ENCODE measurements at places on chromosomes 2 and 18.

GRCh38 chr18:57195341-57195740 lies 48.5 kb downstream of the BOD1L2 start:
- no peak for DNase-seq

- peak; percentile 7 for DNase-seq
Measured at GRCh38 chr2:105875241-105875640, 130.5 kb downstream of the NCK2 start.

DNA sequence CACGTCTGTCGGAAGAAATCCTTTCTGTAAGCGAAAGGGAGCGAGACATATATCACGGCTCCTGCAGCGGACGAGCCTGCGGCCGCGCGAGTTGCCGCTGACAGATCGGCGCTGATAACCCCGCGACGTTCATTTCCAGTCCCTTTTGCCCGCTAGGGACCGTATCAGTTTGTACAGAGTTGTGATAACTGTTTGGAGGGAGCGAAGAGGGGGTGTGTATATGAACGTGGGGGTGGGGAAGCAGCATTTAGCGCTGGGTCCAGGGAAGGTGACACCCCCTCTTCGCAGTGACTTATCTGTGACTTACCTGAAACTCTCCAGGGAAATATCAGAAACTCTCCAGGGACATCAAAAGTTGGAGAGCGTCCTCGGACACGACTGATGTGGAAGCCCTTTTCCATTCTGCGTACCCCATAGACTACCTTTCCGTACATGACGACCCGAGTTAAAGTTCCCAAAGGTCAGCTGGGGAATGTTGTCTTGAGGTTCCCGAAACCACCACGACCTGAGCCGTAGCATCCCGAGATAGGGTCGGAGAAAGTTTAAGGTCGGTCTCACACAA lies 948 bp upstream of the GATA6 start:
- no peak for DNase-seq

DNA sequence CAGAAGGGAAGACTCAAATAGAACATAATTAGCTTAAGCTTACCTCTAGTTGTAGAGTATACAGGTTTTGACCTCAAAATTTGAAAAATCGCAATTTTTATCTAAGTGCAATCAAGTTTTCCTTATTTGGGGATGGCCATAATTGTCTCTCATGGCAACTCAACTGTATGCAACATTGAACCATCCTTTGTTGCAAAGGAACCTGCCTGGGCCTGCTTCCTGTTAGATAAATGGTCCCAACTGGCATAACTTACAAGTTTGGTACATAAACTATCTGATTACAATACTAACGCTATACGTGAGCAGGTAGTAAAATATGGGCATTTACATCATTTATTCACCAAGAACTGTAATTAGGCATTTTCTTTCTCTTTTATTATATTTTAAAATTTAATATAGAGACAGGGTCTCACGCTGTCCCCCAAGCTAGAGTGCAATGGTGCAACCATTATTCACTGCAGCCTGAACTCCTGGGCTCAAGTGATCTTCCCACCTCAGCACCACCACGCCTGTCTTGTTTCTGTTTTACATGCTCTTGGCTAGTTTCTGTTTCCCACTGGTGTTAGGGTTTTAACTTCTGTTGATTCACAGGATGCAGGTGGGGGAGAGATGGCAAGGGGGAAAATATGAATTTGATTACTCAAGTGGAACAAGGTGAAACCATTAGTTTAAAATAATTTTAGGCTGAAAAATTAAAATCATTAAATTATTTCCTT lies 55.3 kb upstream of the B3GNT2 start:
- no peak for DNase-seq

DNA sequence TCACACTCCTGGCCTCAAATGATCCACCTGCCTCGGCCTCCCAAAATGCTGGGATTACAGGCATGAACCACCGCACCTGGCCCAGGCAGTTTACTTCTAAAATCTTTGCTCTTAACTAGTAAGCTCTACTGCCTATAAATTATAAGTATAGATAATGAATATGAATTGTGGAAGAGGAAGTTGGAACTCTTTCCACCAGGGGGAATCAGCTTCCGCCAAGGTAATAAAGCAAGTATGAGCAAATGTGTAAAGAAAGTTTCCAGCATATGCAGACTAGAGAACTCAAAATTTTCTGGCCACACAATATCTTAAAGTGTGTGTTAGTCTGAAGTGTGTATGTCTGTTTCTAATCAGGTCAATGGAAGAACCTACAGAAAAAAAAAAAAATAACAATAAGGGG lies 68.1 kb downstream of the RMDN2 start:
- peak; percentile 38 for DNase-seq

- DNase-seq = peak; percentile 70
Measured at GRCh38 chr2:189402932-189403331, 38.3 kb upstream of the WDR75 start.

DNA sequence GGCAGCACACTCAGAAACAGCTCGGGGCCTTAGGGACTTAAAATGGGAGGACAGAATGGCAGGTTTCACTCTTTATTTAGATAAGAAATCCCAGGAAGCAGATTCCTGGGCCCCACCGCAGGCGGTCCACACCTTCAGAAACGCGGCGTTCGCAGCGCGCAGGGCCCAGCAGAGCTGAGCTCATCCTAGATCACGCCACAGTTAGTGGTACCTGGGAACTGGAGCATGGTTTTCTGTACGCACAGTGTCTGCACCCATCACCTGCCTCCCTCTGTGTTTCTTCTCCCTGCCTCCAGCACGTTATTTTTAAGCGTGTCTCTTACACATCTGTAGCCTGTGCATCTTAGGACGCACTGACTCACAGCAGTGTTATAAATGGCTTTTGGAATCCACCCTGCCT lies 242.1 kb downstream of the ALPK2 start:
- no peak for DNase-seq

DNA sequence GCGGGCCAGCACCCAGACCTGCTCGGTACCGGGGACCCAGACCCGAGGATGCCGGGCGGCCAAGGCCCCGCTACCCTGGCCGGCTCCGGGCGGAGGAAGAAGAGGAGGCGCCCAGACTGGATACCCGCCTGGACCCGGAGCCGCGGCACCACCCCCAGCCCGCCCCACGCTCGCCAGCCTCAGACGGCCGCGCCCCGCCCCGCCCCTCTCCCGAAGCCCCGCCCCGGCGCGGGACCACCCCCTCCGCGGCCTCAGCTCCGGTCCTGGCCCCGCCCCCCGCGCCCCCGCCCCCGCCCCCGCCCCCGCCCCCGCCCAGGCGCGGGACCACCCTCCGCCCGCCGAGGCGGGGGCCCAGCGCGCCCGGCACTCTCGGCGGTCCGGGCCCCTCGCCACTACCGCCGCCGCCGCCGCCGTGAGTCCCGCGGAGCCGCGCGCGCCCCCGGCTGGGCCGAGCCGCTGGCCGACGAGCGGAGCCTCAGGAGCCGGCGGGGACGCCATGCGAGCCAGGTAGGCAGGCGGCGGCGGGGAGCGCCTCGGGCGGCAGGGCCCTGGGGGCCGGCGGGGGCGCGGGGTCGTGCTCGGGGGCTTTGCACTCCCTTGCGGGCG lies at the start of gene SH3BP4:
TSS of gene SH3BP4 (plus strand) at position 354 of the 606 bp plus-strand sequence. CDS start 82,986 bp downstream, outside the sequence.
- DNase-seq = peak; percentile 53

- DNase-seq = no peak
Measured at GRCh38 chr2:45218931-45219339, 209.7 kb upstream of the SIX2 start.

GRCh38 chr2:209368914-209369313 lies 54.9 kb upstream of the MAP2 start:
- peak; percentile 87 for DNase-seq

DNA sequence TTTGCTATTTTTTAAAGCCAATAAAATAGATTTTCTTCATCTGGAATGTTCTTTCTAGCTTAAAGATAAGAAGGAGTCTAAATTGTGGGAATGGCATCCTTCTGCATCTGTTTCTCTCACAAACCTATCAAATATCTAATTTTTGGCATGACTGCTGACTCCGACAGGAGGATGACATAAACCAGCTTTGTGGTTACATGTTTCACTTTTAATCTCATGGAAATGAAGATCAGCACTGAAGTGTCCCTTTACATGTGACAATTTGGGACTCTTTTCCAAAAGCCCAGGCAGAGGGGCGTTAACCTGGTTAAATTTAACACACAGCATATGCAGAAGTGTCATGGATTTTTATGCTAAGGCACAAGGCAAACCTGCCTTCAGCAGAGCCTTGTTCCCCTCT lies 694.7 kb downstream of the ARHGAP15 start:
- DNase-seq = no peak

GRCh38 chr2:169818241-169818640 lies 6.5 kb downstream of the METTL5 start:
- no peak for DNase-seq

GRCh38 chr18:67845035-67845434 lies 328.5 kb upstream of the DSEL start:
- DNase-seq = peak; percentile 51

DNA sequence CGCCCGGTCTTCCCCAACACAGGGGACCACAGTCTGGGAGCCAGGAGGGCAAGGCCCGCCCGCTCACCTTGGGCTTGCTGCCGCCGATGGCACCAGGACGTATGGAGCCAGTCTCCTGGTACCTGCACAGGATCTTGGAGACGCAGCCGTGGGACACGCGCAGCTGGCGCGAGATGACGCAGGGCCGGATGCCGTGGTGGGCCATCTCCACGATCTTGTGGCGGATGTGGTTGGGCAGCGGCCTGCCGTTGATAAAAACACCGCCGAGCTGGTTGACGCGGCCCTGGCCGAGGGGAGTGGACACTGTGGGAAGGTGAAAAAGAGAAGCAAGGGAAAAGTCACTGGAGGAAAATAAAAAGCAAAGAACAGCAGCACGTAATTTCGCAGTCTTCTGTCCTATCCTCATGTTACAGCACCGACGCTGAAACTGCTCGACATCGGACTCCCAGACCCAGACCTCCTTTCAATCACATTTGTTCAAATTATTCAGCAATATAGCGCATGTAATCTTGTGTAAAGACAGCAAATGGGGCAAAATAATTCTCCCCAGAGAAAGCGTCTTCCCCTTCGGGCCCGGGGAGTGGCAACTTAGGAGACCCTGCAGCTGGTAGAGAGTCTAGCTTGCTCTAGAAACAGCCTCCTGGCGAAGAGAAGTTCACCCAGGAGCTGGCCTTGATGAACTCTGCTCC lies 1.7 kb downstream of the PAX3 start:
- no peak for DNase-seq

GRCh38 chr2:9984217-9984739 lies 32.8 kb downstream of the GRHL1 start:
- peak; percentile 67 for DNase-seq

GRCh38 chr18:70411307-70411706 lies 122.5 kb downstream of the SOCS6 start:
- no peak for DNase-seq

DNA sequence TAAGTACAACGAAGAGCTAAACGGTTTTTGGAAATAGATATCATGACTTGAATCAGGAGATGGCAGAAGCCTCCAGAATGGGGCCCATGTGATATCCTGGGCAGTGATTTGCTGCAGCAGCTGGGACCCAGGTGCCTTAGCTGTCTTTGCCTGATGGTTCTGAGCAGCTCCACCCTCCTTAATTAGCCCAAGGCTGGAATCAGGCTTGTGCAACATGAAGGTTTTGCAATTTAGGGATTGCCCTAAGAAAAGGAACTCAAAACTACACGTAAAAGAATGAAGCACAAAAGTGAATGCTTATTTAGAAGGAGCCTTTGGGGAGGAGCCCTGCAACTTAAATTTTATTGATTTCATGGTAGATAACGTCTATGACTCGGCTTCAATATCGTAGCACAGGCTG lies 17.3 kb upstream of the CNDP2 start:
- DNase-seq = peak; percentile 18

GRCh38 chr2:200442471-200442870 lies 67.4 kb downstream of the KCTD18 start:
- peak; percentile 78 for DNase-seq

GRCh38 chr2:232478571-232479340 lies 8.9 kb downstream of the ECEL1 start:
- no peak for DNase-seq

GRCh38 chr2:54240515-54241469 lies 15.2 kb downstream of the TSPYL6 start:
- DNase-seq = peak; percentile 89

DNA sequence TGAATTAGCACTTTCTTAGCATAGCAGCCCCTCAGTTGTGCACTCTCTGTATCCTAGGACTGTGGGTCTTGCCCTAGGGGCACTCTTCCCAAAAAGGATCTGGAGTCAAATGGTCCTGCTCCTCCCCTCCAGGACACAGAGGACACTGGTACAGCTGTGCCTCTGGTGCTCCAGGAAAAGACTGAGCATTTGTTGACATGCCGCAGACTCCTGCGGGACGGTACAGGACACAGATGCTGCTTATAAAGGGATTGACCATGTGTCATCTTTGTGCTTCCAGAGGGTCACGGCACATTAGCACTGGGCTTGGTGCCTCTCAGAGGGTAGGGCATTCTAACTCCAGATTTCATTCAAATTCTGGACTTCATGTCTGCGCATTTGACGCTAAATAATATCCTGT lies 110.5 kb downstream of the KLF7 start:
- no peak for DNase-seq

DNA sequence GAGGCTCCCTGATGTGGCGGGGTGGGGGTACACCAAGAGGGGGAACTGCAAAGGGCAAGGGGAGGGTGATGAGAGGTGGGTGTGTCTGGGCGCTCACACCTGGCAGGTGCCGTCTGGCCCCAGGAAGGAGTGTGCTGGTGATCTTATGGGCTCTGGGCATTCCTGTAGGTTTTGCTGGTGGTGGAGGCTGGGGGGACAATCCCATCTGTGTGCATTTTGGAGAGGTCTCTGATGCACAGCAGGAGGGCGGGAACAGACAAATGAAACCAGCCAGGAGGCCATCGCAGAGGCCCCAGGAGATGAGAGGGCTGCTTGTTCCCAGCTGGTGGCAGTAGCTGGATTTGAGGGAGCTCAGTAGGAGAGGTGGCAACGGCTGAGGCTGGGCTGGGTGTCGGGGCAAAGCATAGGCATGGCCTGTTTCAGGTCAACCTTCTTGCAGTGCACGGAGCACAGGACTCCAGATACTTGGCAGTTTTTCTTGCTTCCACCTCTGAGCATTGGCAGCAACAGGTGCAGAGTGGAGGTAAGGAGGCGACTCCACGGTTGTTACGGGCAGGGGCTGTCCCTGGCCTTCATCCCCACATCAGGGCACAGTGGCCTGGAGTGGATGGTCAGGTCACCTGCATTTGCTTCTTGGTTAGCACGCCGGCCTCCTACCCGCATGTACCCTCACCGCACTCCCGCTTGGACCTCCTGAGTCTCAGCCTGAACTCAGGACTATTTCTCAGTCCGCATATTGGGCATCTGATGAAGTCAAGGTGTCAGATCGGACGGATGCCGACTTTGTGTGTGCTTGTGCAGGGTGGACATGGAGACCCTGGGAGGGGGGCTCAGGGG lies 194.2 kb upstream of the HDAC4 start:
- no peak for DNase-seq

DNA sequence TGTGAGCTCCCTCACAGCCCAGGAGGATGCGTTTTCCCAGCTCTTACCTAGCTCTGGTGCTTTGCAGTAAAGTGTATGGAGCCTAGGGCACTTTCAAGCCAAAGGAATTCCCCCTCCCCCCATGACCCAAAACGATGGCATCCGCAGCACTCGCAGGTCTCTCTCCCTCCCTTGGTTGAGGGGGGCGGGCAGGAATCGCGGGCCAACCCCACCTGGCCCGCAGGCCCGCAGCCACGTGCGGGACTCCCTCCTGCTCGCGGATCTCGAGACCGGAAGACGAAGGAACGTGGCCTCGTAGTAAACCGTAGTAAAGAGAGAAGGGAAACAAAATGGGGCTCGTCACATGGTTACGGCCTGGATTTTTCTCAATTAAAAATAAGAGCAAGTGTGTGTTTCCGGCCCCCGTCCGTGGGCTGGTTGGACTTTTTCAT lies 8.5 kb downstream of the IRS1 start:
- peak; percentile 68 for DNase-seq

- DNase-seq = no peak
Measured at GRCh38 chr18:63311118-63312018, 8.2 kb downstream of the BCL2 start.
